ENCODE measurements at places on chromosomes 2 and 18. TPM values are rescaled to one million over a fixed set of nuclear protein-coding genes. Genes with fewer than 3 reads are reported as not detected.

DNA sequence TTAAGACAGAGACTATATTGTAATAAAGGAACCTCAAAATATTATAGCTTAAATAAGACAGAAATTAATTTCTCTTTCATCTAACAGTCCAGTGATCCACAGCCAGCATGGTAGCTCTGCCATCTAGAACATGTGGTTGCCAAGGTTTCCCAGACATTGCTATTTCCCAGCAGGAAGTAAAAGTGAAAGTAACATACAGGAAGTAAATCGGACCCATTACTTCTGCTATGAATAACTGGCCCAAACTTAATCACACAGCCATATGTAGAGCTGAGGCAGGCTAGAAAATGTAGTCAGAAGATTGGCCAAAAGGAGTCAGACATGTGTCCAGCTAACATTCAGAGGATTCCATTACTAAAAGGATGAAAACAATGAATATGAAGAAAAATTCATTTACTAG, 71.0 kb downstream of the NOL4 start:
- no peak for DNase-seq

DNA sequence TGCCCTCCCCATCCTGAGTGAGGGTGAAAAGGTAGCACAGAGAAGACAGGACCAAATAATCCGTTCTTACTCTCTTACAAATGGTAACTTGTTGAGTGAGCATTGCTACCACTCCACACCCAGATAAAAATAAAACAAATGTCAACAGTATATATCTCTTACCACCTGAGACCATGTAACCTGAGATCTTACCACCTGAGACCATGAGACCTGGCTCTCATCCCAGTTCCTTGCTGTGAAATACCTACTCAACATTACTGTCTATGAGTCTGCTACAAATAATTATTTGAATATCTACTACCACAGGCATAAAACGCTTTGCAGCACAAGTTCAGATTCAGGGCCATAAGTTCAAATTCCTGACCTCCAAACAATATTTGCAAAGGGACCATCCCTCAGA, 234.7 kb downstream of the C1D start:
- no peak for DNase-seq

- DNase-seq, result peak; percentile 33
Observed at GRCh38 chr2:203782262-203782976, 76.0 kb downstream of the CD28 start.

- DNase-seq, result no peak
Observed at GRCh38 chr2:137797641-137798040, 166.6 kb upstream of the HNMT start.

SGPP2 gene
- 19.3 TPM for polyA plus RNA-seq

Measured in renal cortex interstitium (tissue), 15 donors.